ENCODE measurements at places on chromosomes 1 and 21. TPM values are rescaled to one million over a fixed set of nuclear protein-coding genes. Genes with fewer than 3 reads are reported as not detected.
A peak's percentile ranks its signal among the peaks of the same experiment; 100 is the strongest.

- H3K27ac ChIP-seq: peak overlapping the region; percentile 15
- no peak overlapping the region for H3K4me3 ChIP-seq
- no peaks in the 10 kb centered on the region for H3K27me3 ChIP-seq
- peaks cover 10% of the 10 kb centered on the region for H3K4me1 ChIP-seq
- peaks cover 8% of the 10 kb centered on the region for H3K36me3 ChIP-seq
- no peak for DNase-seq
Observed at GRCh38 chr1:162009501-162010174, 14.0 kb downstream of the OLFML2B start.

- H3K36me3 ChIP-seq: no peaks in the 10 kb centered on the region
- peak overlapping the region; percentile 93 for H3K27ac ChIP-seq
- peaks cover 30% of the 10 kb centered on the region for H3K4me1 ChIP-seq
- no peaks in the 10 kb centered on the region for H3K27me3 ChIP-seq
- H3K4me3 ChIP-seq: no peak overlapping the region
Observed at GRCh38 chr1:8197493-8198282, 120.2 kb upstream of the SLC45A1 start.

- H3K4me3 ChIP-seq: no peak overlapping the region
- H3K4me1 ChIP-seq: peaks cover 5% of the 10 kb centered on the region
- no peak overlapping the region for H3K27ac ChIP-seq
- no peaks in the 10 kb centered on the region for H3K27me3 ChIP-seq
Observed at GRCh38 chr1:30698401-30698981, 24.9 kb downstream of the MATN1 start.

- peaks cover 55% of the 10 kb centered on the region for H3K4me1 ChIP-seq
- no peaks in the 10 kb centered on the region for H3K27me3 ChIP-seq
- H3K4me3 ChIP-seq: peak overlapping the region; percentile 59
- no peak for DNase-seq
- H3K27ac ChIP-seq: peak overlapping the region; percentile 95
- H3K36me3 ChIP-seq: no peaks in the 10 kb centered on the region
Observed at GRCh38 chr1:8061673-8062386, 35.7 kb upstream of the ERRFI1 start.

DNA sequence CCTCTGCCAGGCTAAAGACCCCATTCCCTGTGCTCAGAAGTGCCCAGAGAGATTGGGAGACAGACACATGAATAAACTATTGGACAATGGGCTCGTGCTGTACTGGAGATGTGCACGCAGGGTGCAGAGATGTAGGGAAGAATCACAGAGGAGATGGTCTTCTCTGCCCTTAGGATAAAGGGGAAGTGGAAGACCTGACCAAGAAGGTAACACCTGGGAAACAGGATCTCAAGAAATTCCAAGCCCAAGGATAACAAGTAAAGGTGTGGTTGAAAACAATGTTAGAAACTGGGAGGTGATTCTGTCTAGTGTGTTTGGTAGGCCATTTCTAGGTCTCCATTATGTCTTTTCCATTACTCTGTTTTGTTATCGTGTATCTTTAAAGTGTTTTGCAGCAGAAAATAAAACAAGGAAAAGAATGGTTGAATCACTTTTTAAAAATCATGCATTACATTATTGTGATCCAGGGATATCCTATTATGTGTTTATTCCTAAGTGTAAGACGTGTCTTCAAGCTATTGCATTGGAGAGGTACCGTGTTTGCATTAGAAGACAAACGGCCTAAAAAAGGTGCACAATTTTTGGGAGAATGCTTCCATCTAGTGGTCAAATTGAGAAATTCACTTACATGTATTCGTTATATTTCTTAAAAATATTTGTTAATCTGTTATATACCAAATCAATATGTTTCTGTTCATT, 40.8 kb upstream of the KCTD3 start:
- no peaks in the 10 kb centered on the region for H3K4me1 ChIP-seq
- no peaks in the 10 kb centered on the region for H3K27me3 ChIP-seq
- no peaks in the 10 kb centered on the region for H3K36me3 ChIP-seq
- no peak overlapping the region for H3K27ac ChIP-seq
- H3K4me3 ChIP-seq: no peak overlapping the region

Gene ZSCAN20
- total RNA-seq: 15.4 TPM

DNA sequence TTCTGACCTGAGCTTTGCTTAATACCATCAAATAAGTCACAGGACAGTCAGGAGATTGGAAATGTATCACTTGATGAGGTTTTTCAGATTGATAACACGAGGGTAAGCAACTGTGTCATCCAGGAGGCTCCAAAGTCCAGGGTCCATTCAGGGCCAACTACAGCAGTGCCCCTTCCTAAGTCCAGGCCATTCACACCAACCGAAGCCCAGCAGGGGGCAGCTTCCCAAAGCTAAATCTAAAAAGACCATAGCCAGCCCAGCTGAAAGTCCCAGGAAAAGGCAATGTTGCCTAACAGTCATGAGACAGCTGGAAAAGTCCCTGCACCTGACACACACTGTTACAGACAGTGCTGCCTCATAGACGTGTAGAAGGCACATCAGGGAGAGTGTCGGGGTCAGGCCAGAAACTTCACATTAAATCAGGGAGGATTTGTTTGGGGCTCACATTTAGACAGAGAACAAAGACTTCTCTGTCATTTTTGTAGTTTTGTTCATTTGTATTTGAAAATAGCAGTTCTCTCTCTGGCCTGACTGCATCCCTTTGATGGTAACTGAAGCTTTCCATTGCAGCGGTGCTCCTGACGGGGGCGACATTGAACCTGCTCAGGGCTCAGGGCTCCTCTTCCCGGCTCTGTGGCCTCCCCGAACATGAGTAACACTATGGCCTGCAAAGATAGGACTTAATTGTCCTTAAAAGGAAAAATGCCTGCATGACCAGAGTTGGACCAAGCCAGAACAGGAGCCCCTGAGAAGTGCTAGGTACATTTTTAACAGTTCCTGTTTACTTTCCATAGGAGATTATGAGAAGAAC, 200.4 kb downstream of the NRIP1 start:
- H3K4me3 ChIP-seq: no peak overlapping the region
- no peak overlapping the region for H3K27ac ChIP-seq
- no peak for DNase-seq
- no peaks in the 10 kb centered on the region for H3K36me3 ChIP-seq

Gene CITED4
- 55.9 TPM for total RNA-seq

GRCh38 chr1:71649608-71650007, 568.8 kb upstream of the ZRANB2 start:
- H3K27ac ChIP-seq: no peak overlapping the region
- H3K36me3 ChIP-seq: no peaks in the 10 kb centered on the region
- no peaks in the 10 kb centered on the region for H3K27me3 ChIP-seq
- no peak for DNase-seq
- no peak overlapping the region for H3K4me3 ChIP-seq

All from thoracic aorta (tissue), 2 donors.